ENCODE measurements at places on chromosomes 6 and 20.

DNA sequence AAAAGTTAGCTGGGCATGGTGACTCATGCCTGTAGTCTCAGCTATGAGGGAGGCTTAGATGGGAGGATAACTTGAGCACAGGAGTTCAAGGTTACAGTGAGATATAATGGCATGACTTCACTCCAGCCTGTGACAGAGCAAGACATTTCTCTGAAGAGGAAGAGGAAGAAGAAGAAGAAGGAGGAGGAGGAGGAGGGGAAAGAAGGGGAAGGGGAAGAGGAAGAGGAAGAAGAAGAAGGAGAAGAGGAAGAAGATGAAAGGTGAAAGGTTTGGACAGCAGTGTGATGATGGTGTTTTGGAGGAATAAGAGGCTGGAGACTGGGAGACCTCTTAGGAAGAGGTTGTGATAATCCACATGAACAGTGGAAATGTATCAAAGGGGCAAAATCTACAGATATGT lies 410.7 kb upstream of the JAG1 start:
- DNase-seq: no peak

- peak; percentile 59 for DNase-seq
Observed at GRCh38 chr6:36386495-36387439, 702 bp downstream of the ETV7 start.

DNA sequence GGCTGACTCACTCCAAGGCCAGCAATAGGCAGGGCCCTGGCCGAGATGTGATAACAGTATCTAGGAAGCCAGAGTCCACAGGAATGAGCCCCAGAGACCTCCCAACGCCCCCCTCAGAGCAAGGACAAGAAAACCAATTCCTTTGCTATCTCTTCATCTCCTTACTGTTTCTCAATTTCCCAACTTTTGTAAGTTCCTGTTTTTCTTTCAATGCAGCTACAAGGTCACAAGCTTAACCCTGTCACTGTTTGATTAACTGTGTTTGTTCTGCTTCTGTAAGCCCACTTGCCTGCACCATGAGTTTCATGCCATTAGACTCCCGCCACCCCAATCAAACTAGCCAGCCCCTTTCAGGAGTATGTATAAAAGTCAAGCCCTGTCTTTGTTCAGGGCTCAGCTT lies 3.5 kb downstream of the FKBP1C start:
- DNase-seq: no peak

GRCh38 chr6:25320459-25320858 lies 41.3 kb downstream of the CARMIL1 start:
- no peak for DNase-seq

- no peak for DNase-seq
Observed at GRCh38 chr20:57397693-57398108, 6.5 kb downstream of the RBM38 start.

DNA sequence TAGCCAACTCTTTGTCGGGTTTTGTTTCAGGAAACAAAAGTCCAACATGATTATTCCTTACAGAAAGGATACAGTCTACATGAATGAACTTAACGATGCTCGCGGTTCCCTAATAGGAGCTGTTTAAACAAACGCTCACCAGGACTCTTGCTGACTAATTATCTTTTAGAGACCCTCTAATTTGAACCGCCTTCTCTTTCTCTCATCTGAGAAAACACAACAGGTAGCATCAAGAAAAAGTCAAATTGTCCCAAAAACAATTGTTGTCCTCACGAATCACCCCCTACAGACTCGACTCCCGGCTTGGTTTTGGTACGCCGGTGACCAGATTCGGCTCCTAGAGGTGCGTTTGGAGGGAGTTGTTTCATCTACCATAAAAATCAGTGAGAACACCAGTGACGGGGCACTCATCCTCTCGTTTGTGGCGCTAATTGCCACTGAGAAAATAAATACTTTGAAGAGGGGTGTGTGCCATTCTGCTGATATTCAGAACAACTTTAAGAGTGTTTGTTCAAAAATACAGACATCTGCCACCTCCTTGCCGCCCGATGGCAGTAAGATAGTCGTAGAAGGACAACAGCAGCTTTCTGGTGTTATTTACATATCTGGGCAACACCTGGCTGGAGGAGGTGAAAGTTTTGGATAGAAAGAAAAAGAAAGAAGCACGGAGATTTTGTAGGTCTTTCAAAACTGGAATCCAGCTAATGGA lies 1.1 kb upstream of the SIM1 start:
- DNase-seq: no peak

DNA sequence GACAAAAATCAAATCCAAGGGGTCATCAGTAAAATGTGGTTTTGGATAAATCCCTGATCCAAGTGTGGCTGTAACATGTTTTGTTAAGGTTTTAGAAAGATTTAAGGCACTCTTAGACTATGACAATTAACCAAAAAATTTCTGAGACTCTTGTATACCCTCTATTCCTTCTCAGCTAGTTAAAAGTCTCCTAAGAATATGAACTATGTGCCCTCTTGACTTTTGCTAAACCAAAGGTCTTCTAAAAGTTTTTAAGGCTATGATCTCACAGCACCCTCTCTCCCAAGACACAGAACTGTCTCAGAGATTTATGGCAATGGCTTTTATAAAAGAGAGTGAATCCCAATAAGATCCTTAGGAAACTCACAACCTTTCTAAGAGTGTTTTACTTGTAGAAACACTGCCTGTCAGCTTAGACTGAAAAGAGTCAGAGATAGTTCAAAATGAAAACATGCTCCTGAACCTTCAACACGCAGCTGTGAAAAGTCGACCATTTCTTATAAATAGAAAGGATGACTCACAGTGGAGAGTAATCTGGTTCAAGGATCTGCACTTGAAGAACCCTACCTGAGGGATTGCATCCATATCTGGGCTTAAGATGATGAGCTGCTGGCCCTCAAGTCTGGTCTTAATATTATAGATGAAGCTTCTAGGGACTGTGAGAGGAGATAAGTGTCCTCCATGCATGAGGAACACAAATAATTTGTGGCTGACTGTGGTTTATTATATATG lies 388.4 kb upstream of the GJE1 start:
- no peak for DNase-seq

DNA sequence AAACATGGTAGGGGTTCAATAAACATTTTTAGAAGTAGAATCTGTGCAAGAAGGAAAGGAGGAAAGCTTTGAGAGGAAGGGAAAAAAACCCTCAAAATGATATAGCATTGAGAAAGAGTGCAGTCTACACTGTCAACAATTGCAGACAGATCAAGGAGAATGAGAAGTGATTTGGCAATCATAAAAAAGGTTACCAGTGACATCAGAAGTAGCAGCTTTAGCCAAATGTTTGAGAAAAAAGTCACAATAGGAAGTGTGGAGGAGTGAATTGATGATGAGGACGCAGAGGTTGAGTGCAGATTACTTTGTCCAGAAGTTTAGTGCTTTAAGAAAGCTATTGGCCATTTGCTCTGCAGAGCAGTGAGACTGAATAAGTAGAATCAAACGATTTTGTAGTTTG lies 155.0 kb downstream of the GJA1 start:
- no peak for DNase-seq

- no peak for DNase-seq
Observed at GRCh38 chr6:20827798-20828197, 293.5 kb downstream of the CDKAL1 start.

DNA sequence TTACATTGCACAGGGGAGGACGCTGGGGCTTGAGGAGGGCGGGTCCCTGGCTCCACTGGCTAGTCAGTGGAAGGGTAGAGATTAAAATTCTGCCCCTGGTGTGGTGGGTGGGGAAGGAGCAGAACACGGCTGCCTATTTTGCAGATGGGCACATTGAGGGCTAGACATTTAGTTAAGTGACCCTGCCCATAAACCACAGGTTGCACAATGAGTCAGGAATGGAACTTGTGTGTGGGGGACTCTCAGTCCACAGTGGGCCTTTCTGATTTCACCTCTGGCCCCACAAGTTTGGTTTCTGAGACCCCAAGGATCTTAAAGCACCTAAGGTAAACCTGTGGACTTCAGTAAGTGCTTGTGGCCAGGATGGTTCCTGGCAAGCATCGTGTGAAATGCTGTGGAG lies 22.0 kb upstream of the CCDC167 start:
- no peak for DNase-seq

DNA sequence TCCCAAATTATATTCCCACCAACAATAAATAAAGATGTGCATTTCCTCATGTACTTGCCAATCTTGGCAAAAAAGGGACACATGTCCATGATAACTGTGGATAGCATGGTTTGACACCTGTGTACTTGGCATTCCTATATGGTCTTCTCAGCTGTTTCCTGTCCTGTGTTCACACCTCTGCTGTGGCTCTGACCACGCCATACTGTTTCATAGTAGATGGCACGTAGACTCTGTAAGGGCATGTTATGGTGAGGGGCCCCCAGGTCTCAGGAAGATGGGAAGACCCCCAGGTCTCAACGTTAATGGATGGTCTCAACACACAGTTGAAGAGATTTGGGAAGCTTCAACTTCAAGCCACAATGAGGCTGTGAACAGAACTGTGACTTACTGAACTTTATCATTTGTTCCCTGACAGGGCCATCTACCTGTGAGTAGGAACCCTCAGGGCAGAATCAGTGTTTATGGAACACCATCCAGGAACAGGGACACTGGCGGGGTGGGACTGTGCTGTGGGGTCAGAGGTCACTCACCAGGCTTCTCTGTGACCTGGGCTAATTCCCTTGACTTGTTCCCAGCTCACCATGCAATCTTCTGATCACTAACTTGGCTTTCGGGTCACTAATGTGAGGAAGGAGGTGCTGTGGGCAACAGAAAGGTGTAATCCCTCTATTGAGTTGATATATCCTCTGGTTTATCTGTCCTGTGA lies 11.8 kb downstream of the ZBTB24 start:
- DNase-seq: peak; percentile 25

DNA sequence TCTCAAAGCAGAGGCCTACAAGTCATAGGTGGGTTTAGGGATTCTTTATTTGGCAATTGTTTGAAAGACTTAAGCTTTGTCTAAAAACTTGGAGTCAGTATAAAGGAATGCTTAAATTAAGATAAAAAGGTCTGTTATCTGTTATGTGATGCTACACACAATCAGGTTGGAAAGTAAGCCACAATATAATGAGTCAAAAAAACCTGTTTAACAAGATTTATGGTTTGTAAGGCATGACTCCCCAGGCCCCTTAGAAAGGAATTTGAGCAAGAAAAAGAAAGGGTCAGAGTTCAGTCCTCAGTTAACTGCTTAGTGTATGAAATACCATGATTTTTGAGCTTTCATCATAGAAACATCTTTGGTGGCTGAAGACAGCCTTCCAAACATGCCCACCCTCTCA lies 66.8 kb upstream of the HMGN3 start:
- DNase-seq: no peak

DNA sequence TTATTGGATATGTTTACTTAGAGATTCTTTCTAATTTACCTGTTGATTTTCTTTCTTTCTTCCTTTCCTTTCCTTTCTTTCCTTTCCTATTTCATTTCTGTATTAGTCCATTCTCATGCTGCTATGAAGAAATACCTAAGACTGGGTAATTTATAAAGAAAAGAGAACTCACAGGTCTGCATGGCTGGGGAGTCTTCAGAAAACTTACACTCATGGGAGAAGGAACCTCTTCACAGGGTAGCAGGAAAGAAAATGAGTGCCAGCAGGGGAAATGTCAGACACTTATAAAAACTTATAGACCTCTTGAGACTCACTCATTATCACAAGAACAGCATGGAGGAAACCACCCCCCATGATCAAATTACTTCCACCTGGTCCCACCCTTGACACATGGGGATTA lies 40.8 kb downstream of the HDAC2 start:
- no peak for DNase-seq

DNA sequence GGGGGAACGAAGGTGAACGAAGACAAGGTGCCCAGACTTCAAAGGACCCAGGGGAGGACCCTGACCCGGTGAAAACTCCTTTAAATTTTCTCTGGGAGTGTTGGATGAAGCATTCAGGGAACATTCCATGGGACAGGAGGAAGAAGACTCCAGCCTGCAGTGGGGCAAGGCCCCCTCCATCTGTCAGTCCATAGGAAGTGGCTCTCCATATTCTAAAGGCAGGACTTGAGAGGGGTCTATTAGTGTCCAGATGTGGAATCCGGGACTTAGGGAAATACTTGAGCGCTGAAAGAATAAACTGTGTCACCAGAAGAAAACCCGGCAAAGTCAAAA lies 3.2 kb upstream of the BPIFA2 start:
- no peak for DNase-seq

- DNase-seq: no peak
Observed at GRCh38 chr20:50633361-50633760, 58.0 kb downstream of the RIPOR3 start.

DNA sequence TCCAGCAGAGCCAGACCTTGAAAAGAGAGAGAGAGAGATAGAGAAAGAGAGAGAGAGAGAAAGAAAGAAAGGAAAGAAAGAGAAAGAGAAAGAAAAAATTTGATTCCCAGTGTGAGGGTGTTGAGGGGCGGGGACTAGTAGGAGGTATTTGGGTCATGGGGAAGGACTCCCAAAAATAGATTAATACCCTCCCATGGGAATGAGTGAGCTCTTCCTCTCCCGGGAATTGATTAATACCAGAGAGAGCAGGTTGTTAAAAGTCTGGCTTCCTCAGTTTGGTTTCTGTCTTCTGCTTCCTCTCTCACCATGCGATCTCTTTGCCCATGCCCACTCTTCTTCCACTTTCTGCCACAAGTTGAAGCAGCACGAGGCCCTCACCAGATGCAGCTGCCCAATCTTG lies 28.8 kb upstream of the CFAP206 start:
- no peak for DNase-seq

GRCh38 chr6:39983193-39983592 lies 48.9 kb upstream of the MOCS1 start:
- DNase-seq: no peak

DNA sequence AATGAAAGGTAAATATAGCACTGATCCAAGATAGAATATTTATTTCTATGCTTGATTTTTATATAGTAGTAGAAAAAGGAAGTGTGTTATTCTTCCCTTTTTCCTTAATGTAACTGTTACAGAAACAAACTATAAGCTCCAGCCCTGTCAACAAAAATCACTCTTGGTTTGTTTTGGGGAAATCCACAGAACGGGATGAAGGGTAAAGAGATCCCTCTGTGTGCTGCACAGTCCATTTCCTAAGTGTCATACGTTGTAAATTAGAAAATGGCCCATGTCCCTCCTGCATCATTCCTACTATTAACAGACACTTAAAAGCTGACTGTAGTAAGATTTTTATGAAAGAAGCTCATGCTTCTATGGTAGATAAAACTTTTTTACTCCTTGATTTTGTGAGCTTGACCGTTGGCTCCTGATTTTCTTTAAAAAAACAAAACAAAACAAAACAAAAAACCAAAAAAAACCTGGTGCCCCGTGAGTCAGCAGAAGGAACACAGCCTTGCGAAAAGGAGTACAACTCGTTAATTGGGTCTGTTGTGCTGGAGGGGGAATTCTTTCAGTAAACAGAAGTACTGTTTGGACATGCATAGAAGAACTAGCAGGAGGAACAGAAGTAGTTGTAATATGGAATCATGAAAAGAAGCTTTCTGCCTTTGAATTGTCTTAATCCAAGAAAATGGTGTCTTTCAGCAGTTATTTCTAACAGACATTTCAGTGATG lies 67.5 kb downstream of the RTN4IP1 start:
- DNase-seq: no peak

GRCh38 chr6:11209369-11209768 lies 23.1 kb downstream of the NEDD9 start:
- DNase-seq: no peak

- no peak for DNase-seq
Observed at GRCh38 chr6:163991321-163991720, 576.8 kb downstream of the QKI start.
